Activated naive CD4-positive, alpha-beta T cell (primary cell): ENCODE measurements at places on chromosomes 3 and 15.

DNA sequence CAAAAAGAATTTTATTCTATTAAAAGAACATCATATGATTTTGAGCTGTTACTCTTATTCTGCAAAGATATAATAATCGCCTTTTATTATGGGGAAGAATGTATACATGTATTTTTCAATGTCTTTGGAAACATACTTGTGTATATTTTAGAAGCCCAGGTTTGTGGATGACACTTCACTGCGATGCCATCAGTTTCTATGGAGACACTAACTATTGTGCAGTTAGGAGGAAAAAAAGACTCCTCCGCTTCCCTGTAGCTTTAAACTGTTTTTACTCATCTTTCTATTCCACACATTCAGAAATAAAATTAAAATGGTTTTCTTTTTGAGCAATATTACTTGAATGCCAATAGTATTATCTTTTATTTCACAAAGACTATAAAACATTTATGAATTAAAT is 305.0 kb downstream of the NLGN1 start:
- no peak for DNase-seq

DNA sequence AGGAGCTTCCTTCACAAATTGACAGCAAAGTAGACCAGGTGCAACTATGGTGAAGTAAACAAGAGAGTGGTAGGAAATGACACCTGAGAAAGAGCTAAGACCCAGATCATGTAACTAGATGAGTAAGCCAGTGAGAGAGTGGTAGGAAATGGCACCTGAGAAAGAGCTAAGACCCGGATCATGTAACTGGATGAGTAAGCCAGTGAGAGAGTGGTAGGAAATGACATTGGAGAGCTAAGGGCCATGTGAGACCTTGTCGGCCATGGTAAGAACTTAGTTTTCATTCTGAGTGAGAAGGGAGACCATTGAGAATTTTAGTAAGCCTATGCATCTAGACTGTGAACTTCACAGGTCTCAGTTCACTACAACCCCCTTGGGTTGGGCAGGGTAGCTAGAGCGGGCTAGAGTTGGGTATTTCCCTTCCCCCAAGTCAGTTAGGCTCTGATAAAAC is 5.4 kb upstream of the SENP7 start:
- DNase-seq: no peak

GRCh38 chr15:66252685-66253417 is 699 bp downstream of the MEGF11 start:
- DNase-seq: no peak

GRCh38 chr3:196169836-196170240 is 41.4 kb downstream of the ZDHHC19 start:
- DNase-seq: no peak

DNA sequence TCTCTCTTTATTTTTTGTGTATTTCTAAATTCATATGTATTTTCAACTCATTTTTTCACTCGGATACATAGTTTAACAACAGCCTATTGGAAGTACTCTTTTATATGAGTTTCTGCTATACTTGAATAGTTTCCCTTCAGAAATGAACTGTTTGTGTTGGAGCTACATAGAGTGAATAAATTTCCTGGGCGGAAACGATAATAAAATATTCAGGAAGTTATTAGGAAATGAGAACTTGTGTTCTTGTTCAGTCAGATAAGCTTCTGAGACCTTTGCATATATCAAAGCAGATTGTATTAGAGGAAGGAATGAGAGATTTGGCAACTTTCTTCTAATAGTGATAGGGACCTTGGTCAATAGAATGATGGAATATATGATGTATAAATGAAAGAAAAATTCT is 27.3 kb downstream of the NEO1 start:
- no peak for DNase-seq

- DNase-seq: no peak
Observed at GRCh38 chr15:76184650-76185035, 124.9 kb downstream of the TMEM266 start.

DNA sequence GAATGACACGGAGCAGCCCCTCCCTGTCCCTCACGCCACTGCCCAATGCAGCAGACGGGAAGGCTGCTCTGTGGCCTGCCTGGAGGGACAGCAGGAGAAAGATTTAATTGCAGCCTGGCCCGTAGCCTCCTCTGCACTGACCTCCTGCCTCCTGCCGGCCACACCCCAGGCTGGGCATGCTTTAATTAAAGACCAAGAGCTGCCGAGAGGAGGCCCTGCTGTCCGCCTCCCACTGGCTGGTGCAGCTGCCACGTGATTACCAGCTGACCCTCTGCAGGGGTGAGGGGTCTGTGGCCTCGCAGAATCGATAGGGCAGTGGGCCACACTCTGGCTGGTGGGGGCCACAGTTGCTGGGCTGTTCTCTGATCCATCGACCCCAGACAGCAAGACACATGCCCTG is 100.2 kb upstream of the PRR23E start:
- no peak for DNase-seq

GRCh38 chr3:139611528-139611927 is 66.2 kb downstream of the NMNAT3 start:
- no peak for DNase-seq

DNA sequence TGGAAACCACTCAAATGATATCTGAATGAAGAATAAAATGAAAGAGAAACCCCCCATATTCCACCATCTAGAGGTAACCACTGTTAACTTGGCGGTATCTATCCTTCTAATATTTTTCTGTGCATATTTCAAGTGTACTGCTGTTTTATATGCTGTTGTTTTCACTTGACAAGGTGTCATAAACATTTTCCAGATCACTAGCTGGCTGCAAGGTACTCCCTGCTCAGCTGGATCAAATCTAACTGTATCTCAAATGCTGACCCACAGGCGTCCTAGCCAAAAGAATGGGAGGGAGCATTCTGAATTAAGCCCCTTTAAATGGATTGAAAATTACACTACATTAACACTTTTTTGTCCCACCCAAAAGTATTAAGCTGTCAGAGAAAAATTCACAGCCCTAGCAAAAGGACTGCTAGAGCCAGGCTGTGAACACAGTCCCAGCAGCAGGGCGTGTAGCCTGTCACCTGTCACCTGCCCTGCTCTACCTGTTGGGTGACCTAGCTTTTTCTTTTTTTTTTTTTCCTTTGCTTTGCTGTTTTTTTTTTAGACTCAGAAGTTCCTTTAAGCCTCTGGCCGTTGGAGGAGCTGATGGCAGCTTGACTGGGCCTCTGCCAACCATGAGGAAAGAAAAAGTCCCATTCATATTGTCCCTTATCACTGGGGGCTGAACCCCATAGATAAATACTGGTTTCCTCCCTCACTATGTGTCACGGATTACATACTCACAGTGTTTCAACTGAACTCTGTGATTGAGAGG is 93.7 kb upstream of the TSC22D2 start:
- no peak for DNase-seq

DNA sequence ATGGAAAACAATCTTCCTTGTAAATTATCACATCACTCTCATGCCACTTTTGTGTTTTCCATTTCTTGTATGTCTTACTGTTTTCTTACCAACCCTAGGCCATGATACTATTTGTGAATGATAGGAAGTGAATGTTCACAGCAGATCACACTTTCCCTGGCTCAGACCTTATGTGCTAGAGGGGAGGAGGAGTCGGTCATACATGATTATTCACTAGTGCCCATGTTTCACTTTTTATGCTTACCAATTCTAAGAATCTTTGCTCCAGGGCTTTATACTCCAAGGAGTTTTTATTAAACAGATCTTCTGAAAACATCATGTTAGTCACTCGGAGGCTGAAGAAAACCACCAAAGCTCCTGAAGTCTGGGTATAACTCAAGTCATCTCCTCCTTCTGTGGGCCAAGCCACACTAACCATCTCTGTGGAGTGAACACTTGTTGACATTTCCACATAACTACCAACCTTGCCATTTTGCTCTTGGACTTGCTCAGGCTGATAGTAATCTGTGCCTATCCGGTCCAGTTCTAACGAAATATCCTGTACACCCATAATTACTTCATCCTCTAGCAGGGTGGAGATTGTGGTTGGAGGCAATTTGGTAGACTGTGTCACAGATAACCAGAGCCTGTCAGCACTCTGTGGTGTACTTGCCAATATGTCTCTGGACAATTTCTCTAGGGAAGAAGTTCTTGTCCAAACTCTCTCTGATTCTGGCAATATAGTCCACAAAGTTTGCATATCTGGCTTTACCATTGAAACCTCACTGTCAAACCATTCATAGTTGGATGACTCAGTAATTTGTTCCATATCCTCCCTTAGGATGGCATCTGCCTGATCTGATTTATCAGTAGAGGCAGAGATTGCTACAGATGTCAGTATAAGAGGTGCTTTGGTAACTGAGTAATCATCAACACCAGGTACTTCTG is 76.8 kb downstream of the IMPG2 start:
- no peak for DNase-seq

GRCh38 chr3:22617372-22617771 is 585.8 kb upstream of the UBE2E2 start:
- no peak for DNase-seq

DNA sequence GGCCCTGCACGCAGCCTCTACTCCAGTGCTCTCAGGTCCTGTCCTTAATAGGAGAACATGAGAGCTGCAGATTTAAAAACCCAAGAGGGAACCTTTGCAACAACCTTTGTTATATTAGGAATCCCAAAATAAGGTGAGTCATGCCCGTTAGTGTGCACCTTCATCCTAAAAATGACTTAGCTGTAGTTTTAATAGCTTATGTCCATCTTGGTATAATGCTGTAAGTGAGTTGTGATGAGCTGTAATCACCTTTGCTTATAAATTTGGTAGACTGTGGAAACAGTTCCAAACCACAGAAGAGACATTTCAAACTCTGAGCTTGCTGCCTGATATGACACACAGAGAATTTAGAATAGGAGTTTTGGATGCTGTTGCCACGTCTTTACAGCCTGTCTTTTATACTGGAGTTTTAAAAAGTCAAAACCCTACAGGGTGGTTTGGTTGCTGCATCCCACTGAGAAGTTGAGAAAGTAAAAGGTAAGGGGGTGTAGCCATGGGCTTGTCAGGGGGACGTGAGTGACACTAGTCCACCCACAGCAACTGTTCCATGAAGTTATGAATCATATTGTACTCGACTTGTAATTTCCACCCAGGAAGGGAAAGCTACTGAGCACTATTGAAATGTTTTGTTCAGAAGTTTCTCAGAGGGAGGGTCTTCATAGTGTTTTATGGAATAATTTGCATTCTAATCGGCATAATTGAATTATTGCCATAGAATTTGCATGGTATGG is 27.4 kb upstream of the CD47 start:
- DNase-seq: no peak

DNA sequence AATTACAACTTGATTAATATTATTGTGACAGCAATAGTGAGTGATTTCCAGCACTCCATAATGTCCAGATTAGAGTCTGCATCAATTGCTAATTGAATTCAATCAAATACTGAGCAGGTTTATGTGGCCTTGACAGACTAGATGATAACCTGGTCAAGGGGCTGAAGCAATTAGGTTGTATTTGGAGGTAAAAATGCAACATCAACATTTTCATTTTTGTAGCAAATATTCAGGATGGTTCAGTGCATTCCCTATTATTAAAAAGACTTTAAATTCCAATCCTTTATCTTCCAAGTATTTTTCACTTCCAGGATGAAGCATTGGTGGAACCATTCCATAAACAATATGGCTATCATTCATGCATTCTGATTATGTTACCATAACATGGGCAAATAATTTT is 120.4 kb downstream of the PLOD2 start:
- DNase-seq: no peak

- DNase-seq: no peak
Observed at GRCh38 chr3:67995206-67995605, 340.8 kb upstream of the SUCLG2 start.

- no peak for DNase-seq
Observed at GRCh38 chr3:134772591-134772990, 22.5 kb upstream of the EPHB1 start.

- DNase-seq: no peak
Observed at GRCh38 chr3:127119693-127120464, 73.1 kb upstream of the PRR23E start.

GRCh38 chr3:177589911-177590381 is 392.7 kb upstream of the TBL1XR1 start:
- DNase-seq: no peak
